NCI-H2029 (cell line): ENCODE measurements at places on chromosomes 12 and 14.

GRCh38 chr12:26001530-26001929 lies 43.0 kb downstream of the RASSF8 start:
- no peak for DNase-seq

GRCh38 chr12:94202245-94203180 lies 54.1 kb downstream of the PLXNC1 start:
- no peak for DNase-seq

- no peak for DNase-seq
Observed at GRCh38 chr12:70638639-70639360, 1.6 kb upstream of the PTPRB start.

- DNase-seq, result no peak
Observed at GRCh38 chr12:12891080-12891880, at the start of gene GPRC5A. TSS of gene GPRC5A (plus strand) at chr12:12891562. CDS start at chr12:12908250, 16,688 bp downstream.

DNA sequence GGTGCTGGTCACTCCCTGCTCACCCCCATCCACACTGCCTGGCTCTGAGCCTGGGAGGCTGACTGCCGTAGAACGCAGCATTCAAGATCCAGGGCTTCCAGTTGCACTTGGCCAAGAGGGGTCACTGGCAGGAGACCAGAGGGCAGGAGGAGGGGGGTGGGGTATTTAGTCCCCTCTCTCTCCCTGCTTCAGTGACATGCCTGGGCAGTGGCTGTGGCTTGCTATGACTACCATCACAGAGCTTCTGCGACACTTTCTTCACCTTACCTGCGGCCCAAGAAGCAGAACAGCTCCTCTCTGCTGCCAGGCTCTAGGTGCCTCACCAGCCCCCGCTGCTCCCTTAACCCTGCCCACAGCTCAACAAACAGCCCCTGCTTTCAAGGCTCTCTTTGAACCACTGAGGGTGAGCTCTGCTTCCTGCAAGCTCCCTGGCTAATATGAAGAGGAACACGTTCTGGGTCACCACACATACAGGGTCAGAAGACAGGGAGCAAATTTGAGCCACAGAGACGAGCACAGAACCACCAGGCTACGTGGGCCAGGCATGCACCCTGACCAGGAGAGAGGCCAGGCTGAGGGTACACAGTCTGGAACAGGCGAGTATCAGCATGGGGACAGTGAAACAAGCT lies 55.7 kb downstream of the ITPK1 start:
- no peak for DNase-seq

- DNase-seq, result no peak
Observed at GRCh38 chr12:124904306-124905098, 9.9 kb downstream of the UBC start.
